ENCODE measurements at places on chromosomes 7 and 10. TPM values are rescaled to one million over a fixed set of nuclear protein-coding genes. Genes with fewer than 3 reads are reported as not detected.

The SRRM3 gene
- 4.3 TPM for total RNA-seq

The ZNF488 gene
- not detected for total RNA-seq

The CHCHD1 gene
- total RNA-seq, result 20.7 TPM

The NODAL gene
- 0.27 TPM for total RNA-seq

The CASTOR2 gene
- 29.9 TPM for total RNA-seq

The TMEM229A gene
- not detected for total RNA-seq

The AMZ1 gene
- 3.7 TPM for total RNA-seq

The CALML5 gene
- total RNA-seq, result 3.7 TPM

The KIAA1549 gene
- 1.8 TPM for total RNA-seq

The SNCG gene
- 50.9 TPM for total RNA-seq

DNA sequence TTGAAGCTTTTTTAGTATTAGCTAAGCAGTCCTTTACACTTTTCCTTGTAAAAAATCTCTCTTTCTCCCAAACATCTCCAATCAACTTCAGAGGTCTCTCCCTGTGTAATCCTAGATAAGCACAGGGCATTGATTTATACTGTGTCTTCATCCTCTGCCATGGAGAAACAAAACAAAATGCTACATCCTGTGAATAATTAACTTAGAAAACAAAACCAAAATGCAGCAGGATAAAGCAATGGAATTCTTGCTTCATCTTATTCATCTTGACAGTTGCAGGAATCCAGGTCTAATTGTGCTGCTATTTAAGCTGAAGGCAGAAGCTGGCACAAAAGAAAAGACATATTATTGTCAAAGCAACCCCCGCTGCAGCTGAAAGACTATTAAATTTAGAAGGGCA, 641.5 kb upstream of the SORCS1 start:
- no peak overlapping the region for H3K4me3 ChIP-seq
- no peaks in the 10 kb centered on the region for H3K4me1 ChIP-seq
- no peaks in the 10 kb centered on the region for H3K27me3 ChIP-seq
- no peaks in the 10 kb centered on the region for H3K36me3 ChIP-seq
- no peak overlapping the region for H3K27ac ChIP-seq

- H3K27ac ChIP-seq, result no peak overlapping the region
- H3K4me1 ChIP-seq, result no peaks in the 10 kb centered on the region
- no peak for DNase-seq
These were observed 55.8 kb upstream of the CDCA7L start for GRCh38 chr7:22001345-22002004.

DNA sequence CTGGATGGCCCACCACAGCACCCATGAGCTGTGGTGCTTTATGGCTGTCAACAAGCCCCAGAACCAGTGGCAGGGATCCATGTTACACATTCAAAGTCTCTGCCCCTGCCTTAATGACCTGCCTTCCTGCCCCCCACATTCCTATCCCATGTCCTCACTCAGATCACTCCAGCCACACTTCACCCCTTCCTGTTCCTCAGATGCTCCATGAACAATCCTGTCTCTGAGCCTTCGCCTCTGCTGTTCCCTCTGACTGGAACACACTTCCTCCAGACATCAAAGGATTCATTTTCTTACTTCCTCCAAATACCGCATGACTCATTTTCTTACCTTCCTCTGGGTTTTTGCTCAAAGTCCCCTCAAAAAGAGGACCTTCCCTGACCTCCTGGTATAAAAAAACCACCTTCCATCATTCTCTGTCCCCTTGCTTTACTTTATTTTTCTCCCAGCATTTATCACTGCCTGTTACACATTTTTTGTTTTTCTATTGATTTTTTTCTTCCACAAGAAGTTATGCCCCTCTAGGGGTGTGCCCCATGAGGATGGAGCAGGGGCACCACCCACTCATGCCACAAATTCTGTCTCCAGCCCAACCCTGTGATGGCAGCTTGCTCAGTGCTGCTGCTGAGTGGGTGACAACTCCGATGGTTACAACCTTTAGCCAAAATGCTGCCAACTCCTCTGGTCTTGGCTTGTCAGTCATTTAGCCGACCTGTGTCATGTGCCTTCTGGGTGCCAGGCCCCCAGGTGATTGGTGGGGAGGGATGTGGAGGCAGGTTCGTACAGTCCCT, 18.2 kb downstream of the COL13A1 start:
- no peak for DNase-seq
- no peaks in the 10 kb centered on the region for H3K27me3 ChIP-seq
- H3K36me3 ChIP-seq, result no peaks in the 10 kb centered on the region
- no peak overlapping the region for H3K4me3 ChIP-seq
- H3K4me1 ChIP-seq, result no peaks in the 10 kb centered on the region

GRCh38 chr7:52842202-52842900, 193.1 kb upstream of the POM121L12 start:
- no peak for DNase-seq
- no peaks in the 10 kb centered on the region for H3K27me3 ChIP-seq
- H3K36me3 ChIP-seq, result no peaks in the 10 kb centered on the region
- H3K27ac ChIP-seq, result no peak overlapping the region

- H3K36me3 ChIP-seq, result no peaks in the 10 kb centered on the region
- H3K4me1 ChIP-seq, result no peaks in the 10 kb centered on the region
- H3K27ac ChIP-seq, result no peak overlapping the region
- no peak overlapping the region for H3K4me3 ChIP-seq
- no peaks in the 10 kb centered on the region for H3K27me3 ChIP-seq
- DNase-seq, result no peak
These were observed 492.0 kb downstream of the KIF20B start for GRCh38 chr10:90193240-90193985.

GRCh38 chr10:75662715-75663114, 231.3 kb downstream of the LRMDA start:
- H3K27me3 ChIP-seq, result no peaks in the 10 kb centered on the region
- peak; percentile 37 for DNase-seq
- peaks cover 75% of the 10 kb centered on the region for H3K4me1 ChIP-seq
- H3K36me3 ChIP-seq, result no peaks in the 10 kb centered on the region
- H3K27ac ChIP-seq, result peak overlapping the region; percentile 97
- no peak overlapping the region for H3K4me3 ChIP-seq

GRCh38 chr7:466465-467191, 53.0 kb downstream of the PDGFA start:
- no peak overlapping the region for H3K27ac ChIP-seq
- no peak for DNase-seq
- no peaks in the 10 kb centered on the region for H3K27me3 ChIP-seq
- peaks cover 19% of the 10 kb centered on the region for H3K4me1 ChIP-seq
- H3K36me3 ChIP-seq, result no peaks in the 10 kb centered on the region

GRCh38 chr7:93043385-93043985, 74.3 kb downstream of the SAMD9 start:
- no peaks in the 10 kb centered on the region for H3K36me3 ChIP-seq
- no peak overlapping the region for H3K27ac ChIP-seq
- peak overlapping the region; percentile 70 for H3K4me3 ChIP-seq
- DNase-seq, result no peak

- no peak overlapping the region for H3K27ac ChIP-seq
- no peaks in the 10 kb centered on the region for H3K36me3 ChIP-seq
- no peak overlapping the region for H3K4me3 ChIP-seq
- H3K27me3 ChIP-seq, result no peaks in the 10 kb centered on the region
- H3K4me1 ChIP-seq, result no peaks in the 10 kb centered on the region
These were observed 8.7 kb downstream of the GAD2 start for GRCh38 chr10:26225322-26225721.

- no peaks in the 10 kb centered on the region for H3K36me3 ChIP-seq
- peaks cover 2% of the 10 kb centered on the region for H3K4me1 ChIP-seq
- H3K27me3 ChIP-seq, result no peaks in the 10 kb centered on the region
- H3K27ac ChIP-seq, result no peak overlapping the region
These were observed 103.0 kb downstream of the DOCK4 start for GRCh38 chr7:112103246-112103645.

- H3K36me3 ChIP-seq, result no peaks in the 10 kb centered on the region
- no peaks in the 10 kb centered on the region for H3K4me1 ChIP-seq
- H3K27ac ChIP-seq, result no peak overlapping the region
- DNase-seq, result no peak
- no peak overlapping the region for H3K4me3 ChIP-seq
- no peaks in the 10 kb centered on the region for H3K27me3 ChIP-seq
These were observed 75.5 kb upstream of the TRIL start for GRCh38 chr7:29033584-29033983.

DNA sequence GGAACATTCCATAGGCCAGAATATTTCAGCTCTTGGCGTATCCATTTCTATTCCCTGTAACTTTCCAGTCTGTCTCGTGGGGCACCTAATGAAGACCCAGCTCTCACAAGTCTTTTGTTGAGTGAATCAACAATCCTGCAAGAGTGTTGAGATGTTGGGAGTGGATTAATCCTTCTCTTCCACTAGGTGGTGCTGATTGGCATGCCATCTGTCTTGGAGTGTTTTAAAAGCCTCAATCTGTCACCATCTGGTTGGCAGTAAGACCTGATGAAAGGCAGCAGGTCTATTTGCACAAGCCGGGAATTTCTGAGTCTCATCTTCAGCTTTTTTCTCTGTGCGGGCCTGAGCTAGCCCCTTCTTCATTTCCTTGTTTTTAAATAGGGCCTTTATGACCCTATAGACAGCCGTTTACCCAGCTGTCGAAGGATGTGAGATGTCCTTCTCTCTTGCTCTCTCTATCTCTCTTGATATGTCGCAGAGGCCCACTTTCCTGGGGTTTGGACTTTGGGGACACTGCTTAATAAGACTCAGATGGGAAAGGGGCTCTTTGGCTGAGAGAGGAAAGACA, 180.5 kb downstream of the ZNF365 start:
- H3K27me3 ChIP-seq, result no peaks in the 10 kb centered on the region
- no peak overlapping the region for H3K4me3 ChIP-seq
- DNase-seq, result no peak
- no peak overlapping the region for H3K27ac ChIP-seq
- no peaks in the 10 kb centered on the region for H3K4me1 ChIP-seq
- no peaks in the 10 kb centered on the region for H3K36me3 ChIP-seq

- peak within 1 kb of the TSS; percentile 68 for H3K4me3 ChIP-seq
- peaks cover 30% of the 10 kb centered on the region for H3K4me1 ChIP-seq
- H3K27ac ChIP-seq, result no peak within 1 kb of the TSS
These were observed at the start of gene AMZ1 for GRCh38 chr7:2687881-2688318. Gene AMZ1 (plus strand): TSS chr7:2688202. CDS start chr7:2700452, 12,250 bp downstream.

DNA sequence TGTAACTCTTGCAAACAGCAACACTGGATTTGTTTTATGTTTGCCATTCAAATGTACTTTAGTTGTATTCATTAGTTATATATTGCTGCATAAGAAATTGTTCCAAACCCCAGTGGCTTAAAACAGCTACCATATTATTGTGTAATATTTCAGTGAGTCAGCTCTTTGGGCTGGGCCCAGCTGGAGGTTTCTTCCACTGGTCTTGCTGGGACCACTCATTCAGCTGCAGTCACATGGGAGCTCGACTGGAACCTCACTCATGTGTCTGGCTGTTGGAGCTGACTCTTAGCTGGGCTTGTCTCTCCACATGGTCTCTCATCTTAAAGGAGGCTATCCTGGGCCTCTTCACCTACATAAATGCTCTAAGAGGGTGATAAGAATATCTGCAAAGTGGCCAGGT, 23.2 kb upstream of the PIP4K2A start:
- H3K27ac ChIP-seq, result no peak overlapping the region
- H3K4me3 ChIP-seq, result no peak overlapping the region
- peaks cover 6% of the 10 kb centered on the region for H3K4me1 ChIP-seq
- H3K36me3 ChIP-seq, result no peaks in the 10 kb centered on the region
- no peak for DNase-seq

DNA sequence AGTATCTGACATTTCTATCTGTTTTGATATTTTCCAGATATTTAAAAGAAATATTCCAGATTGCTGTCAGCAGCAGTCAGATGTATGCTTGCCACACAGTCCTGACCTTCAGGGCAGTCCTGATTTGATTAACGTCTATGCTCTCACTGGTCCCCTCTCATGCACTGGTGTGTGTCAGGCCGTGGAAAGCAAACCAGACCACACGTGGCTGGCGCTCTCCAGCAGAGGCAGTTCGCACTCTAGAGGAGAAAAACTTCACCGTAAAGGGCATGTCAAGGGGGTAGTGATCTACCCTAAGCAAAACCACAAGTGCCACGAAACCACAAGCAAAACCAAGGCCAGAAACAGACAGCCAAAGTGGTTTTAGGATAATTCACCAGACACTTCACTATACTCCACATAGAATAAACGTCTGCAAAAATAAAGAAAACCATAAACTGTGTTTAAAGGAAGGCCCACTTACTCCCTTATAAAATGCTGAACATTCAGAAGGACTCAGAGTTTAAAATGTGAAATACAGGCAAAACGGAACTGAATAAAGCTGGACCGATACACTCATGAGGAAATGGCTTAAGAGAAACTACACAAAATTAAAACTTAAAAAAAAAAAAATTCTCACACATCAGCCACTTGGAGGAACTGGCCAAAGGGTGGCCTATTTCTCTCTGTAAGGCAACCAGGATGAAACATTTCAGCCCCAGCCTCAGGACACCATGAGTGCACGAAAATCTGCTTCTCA, 26.4 kb downstream of the PARP12 start:
- no peak for DNase-seq
- H3K4me1 ChIP-seq, result no peaks in the 10 kb centered on the region
- H3K36me3 ChIP-seq, result peaks cover 22% of the 10 kb centered on the region
- no peak overlapping the region for H3K27ac ChIP-seq
- H3K4me3 ChIP-seq, result no peak overlapping the region
- no peaks in the 10 kb centered on the region for H3K27me3 ChIP-seq

GRCh38 chr10:73916761-73917470, 6.0 kb downstream of the PLAU start:
- no peaks in the 10 kb centered on the region for H3K27me3 ChIP-seq
- DNase-seq, result no peak
- peaks cover 20% of the 10 kb centered on the region for H3K4me1 ChIP-seq
- no peak overlapping the region for H3K27ac ChIP-seq
- peaks cover 3% of the 10 kb centered on the region for H3K36me3 ChIP-seq
- no peak overlapping the region for H3K4me3 ChIP-seq

GRCh38 chr7:36037121-36037662, 115.9 kb upstream of the EEPD1 start:
- H3K27me3 ChIP-seq, result no peaks in the 10 kb centered on the region
- peak overlapping the region; percentile 53 for H3K4me3 ChIP-seq
- DNase-seq, result peak; percentile 46
- H3K27ac ChIP-seq, result peak overlapping the region; percentile 80
- H3K36me3 ChIP-seq, result no peaks in the 10 kb centered on the region

GRCh38 chr7:140080919-140081318, 18.2 kb upstream of the PARP12 start:
- no peaks in the 10 kb centered on the region for H3K36me3 ChIP-seq
- no peaks in the 10 kb centered on the region for H3K27me3 ChIP-seq
- H3K27ac ChIP-seq, result no peak overlapping the region

DNA sequence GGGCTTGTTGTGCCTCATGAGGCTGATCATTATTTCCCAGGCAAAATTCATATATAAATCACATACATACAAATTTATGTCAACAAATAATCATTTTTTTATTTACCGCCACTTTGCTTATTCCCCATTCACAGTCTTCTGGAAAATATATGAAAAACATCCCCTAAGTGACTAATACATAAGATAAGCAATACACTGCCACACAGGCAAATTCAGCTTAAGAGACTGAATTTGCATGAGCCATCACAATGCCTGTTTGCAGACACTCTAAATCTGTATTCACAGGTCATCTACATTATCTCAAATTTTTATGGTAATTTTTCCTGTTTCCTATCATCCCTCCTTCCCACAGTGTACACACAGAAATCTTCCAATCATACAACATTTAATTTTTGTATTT, 13.2 kb downstream of the OSBPL3 start:
- no peaks in the 10 kb centered on the region for H3K36me3 ChIP-seq
- no peak overlapping the region for H3K4me3 ChIP-seq
- H3K27me3 ChIP-seq, result no peaks in the 10 kb centered on the region
- H3K27ac ChIP-seq, result no peak overlapping the region
- H3K4me1 ChIP-seq, result no peaks in the 10 kb centered on the region

- no peak for DNase-seq
- H3K4me1 ChIP-seq, result no peaks in the 10 kb centered on the region
- no peak overlapping the region for H3K4me3 ChIP-seq
- H3K36me3 ChIP-seq, result no peaks in the 10 kb centered on the region
- H3K27ac ChIP-seq, result no peak overlapping the region
- H3K27me3 ChIP-seq, result no peaks in the 10 kb centered on the region
These were observed 26.2 kb upstream of the C10orf90 start for GRCh38 chr10:126696684-126697083.

Measured in thoracic aorta (tissue), 2 donors.